NCI-H69 (cell line): ENCODE measurements at places on chromosomes 6 and 20.

DNA sequence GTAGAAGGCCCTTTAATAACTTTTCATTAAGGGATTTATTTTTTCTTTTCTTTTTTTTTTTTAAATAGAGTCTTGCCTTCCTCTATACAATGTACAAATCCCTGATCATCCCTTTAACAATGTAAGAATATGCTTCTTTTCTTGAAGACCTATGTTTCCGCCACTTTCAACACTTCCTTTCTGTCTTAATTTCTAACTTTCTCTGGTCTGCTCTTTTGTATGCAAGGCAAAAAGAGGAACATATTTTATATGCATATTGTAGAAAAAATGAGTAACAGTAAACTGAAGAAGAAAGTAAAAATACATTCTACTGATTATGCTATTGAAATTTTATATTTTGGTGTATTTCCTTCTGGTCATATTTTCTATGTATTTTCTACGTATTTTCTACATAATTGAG, 484.7 kb downstream of the TFAP2B start:
- DNase-seq: no peak

DNA sequence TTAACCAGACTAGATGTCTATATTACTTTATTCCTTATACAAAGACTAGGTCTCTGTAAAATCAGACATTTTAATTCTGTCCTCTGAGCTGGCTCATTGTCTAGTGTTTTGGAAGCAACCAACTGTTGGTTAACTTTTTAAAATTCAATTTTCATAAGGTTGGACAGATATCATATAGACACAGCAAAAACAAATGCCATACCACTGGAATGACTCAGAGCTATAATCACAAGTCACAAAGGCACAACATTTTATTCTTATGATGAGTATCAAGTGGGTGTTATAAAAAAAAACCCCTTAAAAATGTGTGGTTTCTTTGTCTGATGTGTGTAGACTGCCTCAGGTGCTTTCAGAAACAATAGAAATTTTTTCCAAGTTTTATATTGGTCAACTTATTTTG, 296.2 kb upstream of the MARCKS start:
- no peak for DNase-seq

DNA sequence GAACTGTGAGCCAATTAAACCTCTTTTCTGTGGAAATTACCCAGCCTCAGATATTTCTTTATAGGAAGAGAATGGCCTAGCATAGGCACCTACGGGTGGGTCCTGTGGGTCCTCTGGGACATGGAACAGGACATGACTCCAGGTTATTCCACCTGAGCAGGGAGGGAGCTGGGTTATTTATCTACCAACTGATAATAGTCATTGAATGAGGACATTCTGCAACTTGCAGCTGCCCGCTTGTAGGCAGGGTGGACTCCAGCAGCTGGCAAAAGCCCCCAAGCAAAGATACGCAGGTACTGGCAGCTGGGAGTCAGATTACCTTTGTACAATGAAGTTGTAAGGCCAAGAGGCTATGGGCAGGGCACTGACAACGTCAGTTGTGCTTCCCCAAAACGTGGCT, 1.4 kb upstream of the BANF2 start:
- peak; percentile 25 for DNase-seq

- peak; percentile 54 for DNase-seq
Measured at GRCh38 chr6:42820512-42821340, 38.9 kb downstream of the BICRAL start.

- no peak for DNase-seq
Measured at GRCh38 chr20:38081575-38081974, 48.0 kb downstream of the RPRD1B start.

- no peak for DNase-seq
Measured at GRCh38 chr20:20971810-20972209, 134.3 kb downstream of the LINC00237 start.

DNA sequence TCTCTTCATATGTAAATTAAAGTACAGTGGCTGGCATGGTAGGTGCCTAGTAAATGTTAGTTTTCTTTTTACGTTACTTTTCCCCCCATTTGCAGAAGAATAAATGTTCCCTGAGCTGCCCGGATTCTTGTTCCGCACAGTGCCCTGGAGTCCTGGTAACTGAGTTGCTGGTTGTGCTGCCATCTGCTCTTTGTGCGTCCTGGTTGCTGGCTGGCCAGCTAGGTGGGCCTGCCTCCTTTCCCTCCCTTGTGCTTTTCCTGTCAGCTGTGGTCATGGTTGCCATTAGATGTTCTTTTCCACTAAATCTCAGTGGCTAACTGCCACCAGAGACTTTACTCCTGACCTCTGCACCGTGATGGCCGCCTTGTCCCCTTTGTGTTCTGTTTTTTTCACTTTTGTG, 28.6 kb downstream of the CEP43 start:
- DNase-seq: no peak

GRCh38 chr20:57563522-57563921, 2.6 kb downstream of the PCK1 start:
- DNase-seq: no peak

DNA sequence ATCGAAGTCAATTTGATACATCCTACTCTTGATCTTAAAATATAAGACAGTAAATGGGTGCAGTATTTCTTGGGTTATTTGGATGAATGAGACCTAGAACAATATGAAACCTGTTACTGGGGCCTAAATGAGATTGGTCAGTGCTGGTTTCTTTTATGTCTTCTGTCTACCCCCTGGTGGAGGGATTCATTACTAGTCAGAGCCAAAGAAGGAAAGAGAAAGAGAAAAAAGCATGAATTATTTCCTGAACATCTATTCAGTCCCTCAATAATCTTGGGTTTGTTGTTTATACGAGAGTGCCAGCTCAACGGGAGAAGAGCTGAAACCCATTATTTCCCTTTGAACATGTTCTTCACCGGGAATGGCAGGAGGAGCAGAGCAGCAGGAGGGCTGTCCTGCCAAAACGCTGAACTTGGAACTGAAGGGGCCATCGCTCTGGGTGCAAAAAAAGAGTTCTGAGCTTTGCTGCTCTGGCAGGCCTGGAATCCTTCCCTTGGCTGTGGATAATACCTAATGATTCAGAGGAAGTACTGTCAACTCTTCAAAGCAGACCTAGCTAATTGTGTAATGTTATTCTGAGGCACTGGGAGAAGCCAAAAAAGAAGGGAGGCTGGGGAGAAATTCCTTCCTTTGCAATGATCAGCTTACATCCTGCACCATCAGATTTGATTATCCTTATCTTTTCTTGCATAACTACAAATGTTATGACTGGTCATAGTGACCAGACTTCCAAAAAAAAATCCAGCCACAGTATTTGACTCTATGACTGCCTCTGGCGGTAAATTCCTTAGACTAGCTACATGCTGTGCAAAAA, 72.0 kb downstream of the BLOC1S5 start:
- peak; percentile 85 for DNase-seq

DNA sequence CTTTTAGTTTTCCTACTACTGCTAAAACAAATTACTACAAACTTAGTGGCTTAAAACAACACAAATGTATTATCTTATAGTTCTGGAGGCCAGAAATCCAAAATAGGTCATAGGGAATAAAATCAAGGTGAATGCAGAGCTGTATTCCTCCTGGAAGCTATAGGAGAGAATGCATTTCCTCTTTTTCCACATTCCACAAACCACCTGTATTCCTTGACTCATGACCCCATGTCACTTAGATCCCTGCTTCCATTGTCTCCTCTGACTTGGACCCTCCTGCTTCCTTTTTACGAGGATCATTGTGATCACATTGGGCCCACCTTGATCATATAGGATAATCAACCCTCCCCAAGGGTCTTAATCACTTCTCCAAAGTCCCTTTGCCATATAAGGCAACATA, 200.8 kb downstream of the KCNQ5 start:
- DNase-seq: no peak

DNA sequence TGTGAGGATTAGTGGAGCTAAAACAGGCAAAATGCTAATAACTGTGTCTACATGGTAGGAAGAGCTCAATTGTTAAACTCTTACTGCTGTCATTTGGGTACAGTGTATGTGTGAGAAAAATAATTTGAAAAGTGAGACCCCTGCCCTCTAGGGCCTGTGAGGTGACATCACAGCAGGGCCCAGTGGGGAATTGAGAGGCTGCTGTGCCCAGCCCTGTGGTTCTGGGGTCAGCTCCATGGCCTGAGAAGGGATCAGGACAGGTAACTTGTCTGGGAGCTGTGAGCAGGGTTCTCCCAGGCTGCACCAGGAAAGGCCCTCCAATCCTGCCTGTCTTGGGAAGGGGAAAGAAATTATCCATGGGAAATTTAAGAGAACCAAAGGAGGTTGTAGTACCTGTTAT, 1.3 kb downstream of the SIRPB1 start:
- DNase-seq: no peak

- no peak for DNase-seq
Measured at GRCh38 chr20:24296477-24297261, 172.8 kb upstream of the SYNDIG1 start.

DNA sequence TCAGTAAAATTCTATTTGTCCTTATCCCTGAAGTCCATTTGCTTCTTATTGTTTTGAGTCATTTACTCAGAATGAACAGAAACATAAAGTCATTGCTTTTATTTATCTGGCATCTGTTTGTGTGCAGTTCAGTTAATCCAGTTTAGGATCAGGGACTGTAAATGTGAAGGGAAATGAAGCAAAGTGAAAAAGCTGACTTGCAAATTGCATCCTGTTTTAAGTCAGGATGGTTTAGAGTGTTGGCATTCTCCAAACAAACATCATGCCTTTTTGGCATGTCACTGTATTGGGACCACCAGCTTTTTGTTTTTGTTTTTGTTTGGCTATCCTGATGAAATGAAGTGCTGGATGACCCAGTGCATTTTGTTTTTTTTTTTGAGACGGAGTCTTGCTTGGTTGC, 100.2 kb upstream of the CLDN20 start:
- no peak for DNase-seq

DNA sequence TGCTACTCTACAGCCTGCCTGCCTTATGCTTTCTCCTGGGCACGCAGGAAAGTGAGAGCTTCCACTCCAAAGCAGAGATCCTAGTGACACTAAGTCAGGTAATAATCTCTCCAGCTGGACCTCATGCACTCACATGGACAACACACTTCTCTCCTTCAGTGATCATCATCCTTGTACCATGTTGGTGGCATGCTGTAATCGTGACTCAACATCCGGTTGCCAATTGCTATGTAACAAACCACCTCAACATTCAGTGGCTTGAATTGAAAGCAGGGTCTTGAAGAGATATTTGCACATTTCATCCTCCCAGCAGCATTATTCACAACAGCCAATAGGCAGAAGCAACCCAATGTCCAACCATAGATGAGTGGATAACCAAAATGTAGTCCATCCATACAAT, 40.3 kb upstream of the PPP1R3G start:
- DNase-seq: no peak

DNA sequence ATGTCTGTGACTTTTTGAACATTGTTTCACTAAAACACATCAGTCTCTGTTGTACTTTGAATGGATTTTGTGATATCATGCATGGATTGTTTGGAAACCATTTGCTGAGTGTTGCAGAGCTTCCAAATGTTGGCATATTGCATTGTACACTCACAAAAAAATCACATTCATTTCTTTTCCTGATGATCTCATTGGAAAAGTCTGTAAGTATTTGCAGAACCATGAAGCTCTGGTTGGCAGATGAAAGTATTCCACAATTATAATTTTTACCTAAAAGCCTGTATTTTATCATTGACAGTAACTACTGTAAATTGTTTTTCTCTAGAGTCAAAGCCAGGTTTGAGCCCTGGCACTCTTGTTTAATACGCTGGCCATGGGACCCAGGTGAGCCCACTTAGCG, 42.1 kb downstream of the VAPB start:
- no peak for DNase-seq

DNA sequence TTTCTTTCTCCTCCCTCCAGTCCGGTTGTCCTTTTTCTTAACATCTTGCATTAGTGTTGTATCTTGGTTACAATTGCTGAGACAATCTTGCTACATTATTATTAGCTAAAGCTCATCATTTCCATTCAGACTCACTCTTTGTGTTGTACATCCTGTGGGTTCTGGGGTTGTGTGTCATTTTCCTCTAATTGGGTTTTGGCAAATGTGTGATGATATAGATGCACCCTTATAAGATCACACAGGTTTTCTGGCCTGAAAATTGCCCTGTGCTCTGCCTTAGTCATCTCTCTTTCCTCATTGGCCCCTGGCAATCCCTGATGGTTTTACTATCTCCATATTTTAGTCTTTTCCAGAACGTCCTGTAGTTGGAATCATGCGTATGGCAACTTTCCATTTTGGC, 60.1 kb downstream of the PPP1R14C start:
- DNase-seq: no peak

DNA sequence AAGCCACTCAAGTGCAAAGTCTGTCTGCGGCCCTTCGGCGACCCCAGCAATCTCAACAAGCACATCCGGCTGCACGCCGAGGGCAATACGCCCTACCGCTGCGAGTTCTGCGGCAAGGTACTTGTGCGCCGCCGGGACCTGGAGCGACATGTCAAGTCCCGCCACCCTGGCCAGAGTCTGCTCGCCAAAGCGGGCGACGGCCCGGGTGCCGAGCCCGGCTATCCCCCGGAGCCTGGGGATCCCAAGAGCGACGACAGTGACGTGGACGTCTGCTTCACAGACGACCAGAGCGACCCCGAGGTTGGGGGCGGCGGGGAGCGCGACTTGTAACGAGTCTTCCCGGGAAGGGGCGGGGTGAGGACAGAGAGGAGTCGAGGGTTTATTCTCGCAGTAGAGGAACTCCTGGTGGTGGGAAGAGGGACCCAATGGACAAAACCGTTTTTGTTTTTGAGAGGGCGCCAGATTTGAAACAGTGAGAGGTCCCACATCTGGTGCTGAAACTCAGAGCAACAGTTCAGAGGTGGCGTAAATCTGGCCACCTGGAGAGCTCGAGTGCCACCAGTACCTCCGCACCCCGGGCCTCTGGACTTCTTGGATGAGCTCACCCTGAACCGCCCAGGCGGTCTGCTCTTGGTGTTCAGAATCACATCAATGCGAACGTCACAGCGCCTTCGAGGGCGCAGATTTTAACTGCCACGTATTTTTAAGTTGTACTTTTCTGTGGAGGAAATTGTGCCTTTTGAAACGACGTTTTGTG, 8.0 kb downstream of the PRDM13 start:
- peak; percentile 82 for DNase-seq

GRCh38 chr6:157063176-157063905, 260.0 kb downstream of the TMEM242 start:
- peak; percentile 30 for DNase-seq

- peak; percentile 94 for DNase-seq
Measured at GRCh38 chr6:157148391-157149323, 174.7 kb downstream of the TMEM242 start.

DNA sequence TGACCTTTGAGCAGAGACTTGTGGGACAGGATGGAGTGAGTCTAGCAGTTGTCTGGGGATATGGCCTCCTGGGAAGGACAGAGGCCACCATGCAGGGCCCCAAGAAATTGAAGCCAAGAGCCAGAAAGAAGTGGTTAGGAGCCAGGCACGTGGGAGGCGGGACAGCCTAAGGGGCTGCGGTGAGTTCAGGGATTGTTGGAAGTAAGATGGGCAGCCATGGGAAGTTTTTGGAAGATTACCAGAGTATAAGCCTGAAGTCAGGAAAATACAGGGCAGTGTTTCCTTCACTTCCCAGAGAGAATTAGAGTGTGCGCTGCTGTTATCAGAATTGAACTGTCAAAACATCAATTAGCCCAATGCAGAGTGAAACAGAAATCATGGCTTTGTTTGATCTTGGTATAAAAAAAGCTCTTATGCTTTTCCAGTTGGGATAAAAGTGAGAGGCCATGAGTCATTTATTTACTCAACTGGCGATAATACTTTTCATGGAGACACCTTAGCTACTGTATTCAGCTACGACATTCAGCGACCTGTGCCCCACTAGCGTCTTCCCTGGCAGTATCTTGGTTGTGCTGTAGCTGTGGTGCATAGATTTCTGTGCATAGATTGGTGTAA, 66.9 kb downstream of the PHACTR2 start:
- DNase-seq: peak; percentile 82
